Stimulated activated CD8-positive, alpha-beta memory T cell treated with anti-CD3 and anti-CD28 coated beads, Interleukin-4, amount 100 ng/mL, for 4 hours (primary cell): ENCODE measurements at places on chromosomes 3 and 15.

GRCh38 chr3:11699083-11699427 lies 55.3 kb upstream of the VGLL4 start:
- no peak for DNase-seq

DNA sequence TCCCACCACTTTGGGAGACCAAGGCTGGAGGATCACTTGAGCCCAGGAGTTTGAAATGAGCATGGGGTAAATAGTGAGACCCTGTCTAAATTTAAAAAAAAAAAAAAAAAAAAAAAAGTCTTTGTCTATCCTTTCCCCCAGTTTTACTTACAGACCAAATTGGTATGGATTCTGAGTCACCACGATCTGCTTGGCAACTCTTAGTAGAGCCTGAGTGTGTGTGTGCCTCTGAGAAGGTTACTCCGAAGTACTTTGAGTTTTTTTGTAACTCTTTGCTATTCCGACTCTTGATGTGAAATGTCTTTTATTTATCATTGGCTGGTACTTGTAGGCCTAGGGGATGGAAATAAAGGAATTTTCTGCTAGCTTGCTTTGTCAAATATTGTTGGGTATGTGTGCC lies 63.3 kb downstream of the RBM6 start:
- DNase-seq, result no peak

DNA sequence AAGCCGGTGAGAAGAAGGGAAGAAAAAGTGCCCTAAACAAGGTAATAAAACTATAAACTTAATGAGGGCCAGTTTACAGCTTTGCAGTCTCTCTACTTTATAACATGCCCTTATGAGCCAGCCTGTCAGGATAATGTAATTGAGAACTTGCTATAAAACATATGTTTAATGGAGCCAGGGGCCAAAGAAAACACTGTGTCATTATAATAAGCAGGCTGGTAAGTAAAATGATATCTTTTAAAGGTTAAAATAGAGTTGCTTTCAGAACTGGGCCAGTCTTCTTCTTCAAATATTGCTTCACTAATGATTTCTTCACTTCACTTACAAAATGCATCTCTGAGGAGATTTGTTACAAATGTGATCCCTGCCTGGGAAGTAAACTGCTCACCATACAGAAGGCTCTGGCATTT lies 192.5 kb downstream of the SHOX2 start:
- no peak for DNase-seq

DNA sequence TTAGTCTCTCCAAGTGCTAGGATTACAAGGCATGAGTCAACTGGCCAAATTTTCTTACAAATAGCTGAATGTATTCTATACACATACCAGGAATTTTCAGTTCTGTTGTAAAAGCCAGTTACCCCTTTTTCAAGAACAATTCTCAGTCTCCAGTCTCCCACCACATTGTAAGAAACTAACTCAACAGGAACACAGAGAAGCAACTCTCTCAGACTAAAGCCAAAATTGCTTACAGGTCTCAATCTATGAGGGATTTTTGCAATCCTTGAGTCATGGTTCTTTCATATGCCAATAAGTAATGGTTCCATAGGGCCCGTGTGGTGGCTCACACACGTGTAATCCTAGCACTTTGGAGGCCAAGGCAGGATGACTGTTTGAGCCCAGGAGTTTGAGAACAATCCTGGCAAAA lies 8.5 kb downstream of the IP6K2 start:
- no peak for DNase-seq

DNA sequence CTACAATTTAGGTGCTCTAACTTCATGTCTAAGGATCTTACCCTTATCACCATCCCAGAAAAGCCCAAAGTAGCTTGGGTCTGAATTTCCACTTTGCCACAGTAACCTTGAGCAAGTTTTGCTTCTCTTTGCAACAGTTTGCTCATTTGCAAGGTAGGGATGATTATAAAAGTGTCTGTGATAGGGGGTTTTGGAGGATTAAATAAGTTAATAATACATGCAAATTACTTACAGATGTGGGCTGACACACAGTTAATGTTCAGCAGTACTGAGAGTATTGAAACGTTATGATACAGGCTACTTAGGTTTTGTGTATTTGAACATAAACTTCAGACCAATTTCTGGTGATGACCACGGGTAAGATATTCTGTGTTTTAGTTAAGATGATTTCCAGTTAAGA lies 444.7 kb upstream of the TPRG1 start:
- DNase-seq, result no peak

GRCh38 chr3:128491691-128491940 lies 1.4 kb downstream of the GATA2 start:
- DNase-seq, result no peak

GRCh38 chr3:111428301-111428700 lies 113.7 kb upstream of the CD96 start:
- DNase-seq, result no peak

DNA sequence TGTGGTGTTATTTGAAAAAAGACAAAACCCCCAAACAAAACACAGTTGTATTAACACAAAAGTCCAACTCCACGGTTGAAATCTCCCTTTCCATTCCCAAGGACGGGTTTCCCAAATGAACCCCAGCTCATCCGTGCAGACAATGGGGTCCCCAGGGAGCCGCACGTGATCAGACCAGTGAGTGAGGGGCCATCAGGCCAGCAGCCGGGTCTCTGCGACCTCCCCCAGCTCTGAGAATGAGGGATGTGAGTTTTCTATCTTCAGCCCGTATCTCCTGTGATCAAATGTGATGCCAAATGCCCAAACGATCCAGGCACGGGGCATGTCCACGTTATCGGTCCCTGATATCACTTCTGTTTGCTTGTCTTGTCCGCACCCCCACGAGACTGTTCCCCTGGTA lies 138.0 kb downstream of the OPA1 start:
- DNase-seq, result no peak

GRCh38 chr15:101521069-101521468 lies 31.6 kb upstream of the PCSK6 start:
- DNase-seq, result no peak

- DNase-seq, result no peak
Observed at GRCh38 chr3:195116407-195117185, 154.4 kb downstream of the XXYLT1 start.
